ENCODE measurements at places on chromosomes 13 and 19. TPM values are rescaled to one million over a fixed set of nuclear protein-coding genes. Genes with fewer than 3 reads are reported as not detected.
A peak's percentile ranks its signal among the peaks of the same experiment; 100 is the strongest.

ELSPBP1 gene
- total RNA-seq = not detected

- no peak for DNase-seq
These were observed 42.7 kb upstream of the AKAP11 start for GRCh38 chr13:42229287-42229686.

- peak; percentile 60 for DNase-seq
These were observed 34.7 kb upstream of the ESD start for GRCh38 chr13:46831588-46832194.

- no peak for DNase-seq
These were observed 1.7 kb downstream of the MYO1F start for GRCh38 chr19:8575467-8575997.
